ENCODE measurements at places on chromosomes 6 and 20.
A peak's percentile ranks its signal among the peaks of the same experiment; 100 is the strongest.

- no peak for DNase-seq
Measured at GRCh38 chr6:78487401-78487800, 379.9 kb upstream of the IRAK1BP1 start.

DNA sequence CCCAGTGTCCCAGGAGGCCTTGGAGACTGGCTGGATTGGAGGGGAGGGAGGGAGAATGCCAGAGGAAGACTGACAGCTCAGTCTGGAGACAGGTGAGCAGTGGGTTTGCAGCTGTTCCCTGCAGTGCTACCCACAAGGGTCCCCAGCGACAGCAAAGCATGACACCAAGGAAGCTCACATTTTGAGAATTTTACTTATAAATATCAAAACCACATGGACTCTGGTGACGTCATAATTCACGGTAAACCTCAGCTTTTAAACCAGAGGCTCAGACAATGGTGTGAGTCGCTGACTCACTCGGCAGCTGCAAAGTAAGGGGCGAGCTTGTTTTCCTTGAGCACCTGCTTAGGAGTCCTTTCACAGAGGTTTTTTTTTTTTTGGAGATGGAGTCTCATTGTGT is 65.2 kb downstream of the THBS2 start:
- no peak for DNase-seq

DNA sequence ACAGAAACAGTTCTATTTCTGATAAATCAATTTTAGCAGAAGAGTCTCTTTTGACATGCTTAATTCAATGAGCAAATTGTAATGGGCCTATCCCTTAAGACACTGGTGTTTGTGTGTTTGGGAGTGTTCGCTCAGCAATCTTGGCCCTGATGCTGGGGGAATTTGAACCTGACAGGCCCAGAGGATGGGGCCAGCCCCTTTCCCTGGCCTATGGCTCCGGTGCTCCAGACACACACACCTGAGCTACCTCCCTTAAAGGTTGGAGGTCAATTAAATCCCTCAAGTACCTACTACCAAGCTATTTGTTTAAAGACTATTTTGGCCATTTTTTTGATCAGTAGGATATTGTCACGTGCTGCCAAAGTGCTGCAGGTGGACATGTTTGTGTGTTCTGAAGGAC is 549.3 kb downstream of the PRKN start:
- DNase-seq: no peak

- DNase-seq: no peak
Measured at GRCh38 chr6:137434640-137435039, 59.6 kb downstream of the OLIG3 start.

- DNase-seq: no peak
Measured at GRCh38 chr6:35473850-35474130, 5.6 kb downstream of the RPL10A start.

GRCh38 chr6:13370623-13371022 is 42.3 kb upstream of the TBC1D7 start:
- DNase-seq: no peak

DNA sequence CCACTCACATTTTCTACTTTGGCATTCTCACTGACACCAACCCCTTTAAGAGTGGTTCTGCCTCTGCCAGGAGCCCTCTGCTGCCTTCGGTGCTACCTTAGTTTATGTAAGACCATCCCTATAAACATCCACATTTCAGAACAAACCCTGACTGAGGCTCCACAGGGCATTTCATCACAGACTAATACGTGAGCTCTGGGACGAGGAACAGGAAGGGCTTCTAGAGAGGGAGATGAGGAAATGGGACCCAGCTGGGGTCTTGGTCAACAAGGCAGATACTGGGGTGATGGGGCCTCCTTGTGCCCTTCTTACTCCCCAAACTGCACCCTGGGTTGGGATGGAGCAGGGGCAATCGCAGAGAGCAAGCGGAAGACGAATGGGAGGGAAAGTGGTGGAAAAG is 86.5 kb upstream of the FYN start:
- no peak for DNase-seq

DNA sequence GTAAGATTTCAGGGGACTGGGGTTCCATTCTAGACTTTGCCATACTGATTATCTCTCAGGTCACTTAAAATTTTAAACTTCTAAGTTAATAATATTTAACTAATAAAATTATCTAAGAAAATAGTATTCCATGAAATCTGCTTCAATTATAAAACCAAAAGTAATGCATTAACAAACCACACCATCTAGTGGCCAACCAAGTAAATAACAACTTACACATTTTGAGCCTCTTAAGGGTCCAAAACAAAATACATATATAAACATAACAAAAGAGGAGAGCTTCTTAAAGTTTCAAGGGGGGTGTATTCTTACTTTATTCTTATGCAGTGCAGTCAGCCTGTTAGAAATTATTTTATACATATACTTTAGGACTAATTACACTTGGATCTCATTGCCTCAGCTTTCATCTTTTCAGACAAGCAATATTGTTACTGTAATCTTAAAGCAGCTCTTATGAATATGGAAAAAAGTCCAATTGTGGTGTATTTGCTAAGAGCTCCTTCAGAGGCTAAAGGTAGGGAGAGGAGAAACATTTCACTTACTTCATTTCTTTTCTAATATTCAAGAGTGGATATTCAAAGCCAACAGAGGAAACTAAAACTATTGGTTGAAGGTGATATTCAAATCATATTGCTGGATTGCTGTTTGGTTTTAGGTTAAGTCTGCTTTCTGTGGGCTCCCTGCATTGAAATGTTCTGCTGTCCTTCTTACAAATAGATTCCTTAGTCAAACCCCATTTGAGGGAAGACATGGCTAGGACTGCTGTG is 199.7 kb upstream of the SIM1 start:
- DNase-seq: no peak

GRCh38 chr6:12270551-12271230 is 19.5 kb upstream of the EDN1 start:
- no peak for DNase-seq

- DNase-seq: no peak
Measured at GRCh38 chr6:122696079-122696478, 83.4 kb upstream of the FABP7 start.

- no peak for DNase-seq
Measured at GRCh38 chr6:105595829-105596228, 192.9 kb upstream of the PREP start.

DNA sequence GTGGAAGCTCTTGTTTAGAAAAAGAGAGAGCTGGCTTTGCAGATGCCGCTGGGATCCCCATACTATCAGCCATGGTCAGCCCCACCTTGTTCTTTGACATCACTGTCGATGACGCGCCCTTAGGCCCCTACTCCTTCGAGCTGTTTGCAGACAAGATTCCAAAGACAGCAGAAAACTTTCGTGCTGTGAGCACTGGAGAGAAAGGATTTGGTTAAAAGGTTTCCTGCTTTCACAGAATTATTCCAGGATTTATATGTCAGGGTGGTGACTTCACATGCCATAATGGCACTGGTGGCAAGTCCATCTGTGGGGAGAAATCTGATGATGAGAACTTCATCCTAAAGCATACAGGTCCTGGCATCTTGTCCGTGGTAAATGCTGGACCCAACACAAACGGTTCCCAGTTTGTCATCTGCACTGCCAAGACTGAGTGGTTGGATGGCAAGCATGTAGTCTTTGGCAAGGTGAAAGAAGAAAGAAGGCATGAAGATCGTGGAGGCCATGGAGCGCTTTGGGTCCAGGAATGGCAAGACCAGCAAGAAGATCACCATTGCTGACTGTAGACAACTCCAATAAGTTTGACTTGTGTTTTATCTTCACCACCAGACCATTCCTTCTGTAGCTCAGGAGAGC is 2.4 kb upstream of the BLCAP start:
- DNase-seq: no peak

DNA sequence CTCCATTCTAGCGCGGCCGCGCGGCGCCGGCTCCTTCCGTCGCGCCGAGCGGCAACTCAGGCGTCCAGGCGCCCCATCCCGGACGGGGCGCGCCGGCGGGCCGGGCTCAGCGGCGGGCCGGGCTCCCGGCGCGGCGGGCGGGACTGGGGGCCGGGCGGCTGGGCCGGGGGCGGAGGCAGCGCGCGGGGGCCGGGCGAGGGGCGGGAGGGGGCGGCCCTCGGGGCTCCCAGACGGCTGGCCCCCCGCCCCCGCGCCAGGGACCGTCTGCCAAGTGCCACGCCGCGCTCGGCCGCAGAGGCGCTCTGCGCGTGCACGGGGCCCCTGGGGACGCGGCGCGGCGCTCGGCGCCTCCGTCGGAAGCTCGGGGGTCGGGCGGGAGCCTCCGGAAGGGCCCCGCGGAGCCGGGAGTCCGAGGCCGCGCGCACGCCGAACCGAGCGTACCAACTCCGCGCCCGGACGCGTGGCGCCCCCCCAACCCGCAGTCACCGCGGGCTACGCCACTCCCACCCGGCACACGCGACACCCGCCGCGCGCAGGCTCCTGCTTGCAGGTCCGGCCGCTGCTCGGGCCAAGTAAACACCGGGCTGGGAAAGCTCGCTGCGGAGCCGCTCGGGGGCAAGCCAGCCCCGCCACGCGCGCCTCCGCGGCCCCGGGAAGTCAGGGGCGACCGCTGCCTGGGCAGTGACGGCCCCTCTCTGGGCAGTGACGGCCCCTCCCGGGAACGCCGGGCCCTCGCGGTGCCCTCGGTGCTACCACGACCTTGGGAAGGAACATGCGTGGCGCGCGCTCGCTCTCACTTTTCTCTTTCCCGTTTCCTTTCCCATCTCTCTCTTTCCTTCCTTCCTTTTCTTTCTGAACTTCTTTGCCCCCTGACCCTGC is at the start of gene PREX1:
PREX1 (minus strand) TSS at position 145 of the 879 bp plus-strand sequence; CDS start at position 6, 139 bp downstream.
- DNase-seq: peak; percentile 90

- DNase-seq: no peak
Measured at GRCh38 chr20:35039146-35039545, 53.5 kb downstream of the TRPC4AP start.

Data from GM12891 (cell line).